Right atrium auricular region (tissue), 2 donors: ENCODE measurements at places on chromosomes 5 and 9. TPM values are rescaled to one million over a fixed set of nuclear protein-coding genes. Genes with fewer than 3 reads are reported as not detected.

- no peak for DNase-seq
Measured at GRCh38 chr9:4591123-4591500, 71.0 kb upstream of the PLPP6 start.

GRCh38 chr5:176568657-176569056, 19.5 kb downstream of the CDHR2 start:
- no peak for DNase-seq

DNA sequence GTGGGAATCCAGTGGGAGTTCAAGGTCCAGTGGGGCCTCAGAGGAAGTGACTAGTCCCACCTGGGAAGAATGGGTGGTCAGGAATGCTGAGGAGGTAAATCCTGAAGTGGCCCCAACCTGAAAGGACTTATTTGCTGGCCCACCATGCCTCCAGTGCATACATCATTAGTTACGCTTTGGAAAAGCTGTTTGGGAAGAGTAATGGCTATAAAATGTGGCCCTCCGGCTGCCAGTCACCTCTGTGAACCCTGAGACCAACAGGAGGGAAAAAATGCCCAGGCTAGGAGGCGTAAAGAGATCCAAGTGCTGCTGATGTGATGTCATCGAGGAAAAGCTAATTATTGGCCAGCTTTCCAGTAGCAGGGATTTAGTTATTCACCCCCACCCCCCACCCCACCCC, 2.7 kb upstream of the SLC26A2 start:
- no peak for DNase-seq

DNA sequence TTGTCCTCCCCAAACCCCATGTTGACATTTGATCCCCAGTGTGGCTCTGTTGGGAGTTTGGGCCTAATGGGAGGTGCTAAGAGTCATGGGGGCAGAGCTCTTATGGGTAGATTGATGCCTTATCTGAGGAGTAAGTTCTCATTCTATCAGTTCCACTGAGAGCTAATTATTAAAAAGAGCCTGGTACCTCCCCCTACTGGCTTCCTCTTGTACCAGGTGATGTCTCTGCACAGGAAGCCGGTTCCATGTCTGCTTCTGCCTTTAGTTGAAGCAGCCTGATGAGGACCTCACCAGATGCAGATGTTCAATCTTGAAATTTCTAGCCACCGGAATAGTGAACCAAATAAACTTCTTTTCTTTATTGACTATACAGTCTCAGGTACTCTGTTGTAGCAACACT, 10.8 kb downstream of the GABRB2 start:
- no peak for DNase-seq

DNA sequence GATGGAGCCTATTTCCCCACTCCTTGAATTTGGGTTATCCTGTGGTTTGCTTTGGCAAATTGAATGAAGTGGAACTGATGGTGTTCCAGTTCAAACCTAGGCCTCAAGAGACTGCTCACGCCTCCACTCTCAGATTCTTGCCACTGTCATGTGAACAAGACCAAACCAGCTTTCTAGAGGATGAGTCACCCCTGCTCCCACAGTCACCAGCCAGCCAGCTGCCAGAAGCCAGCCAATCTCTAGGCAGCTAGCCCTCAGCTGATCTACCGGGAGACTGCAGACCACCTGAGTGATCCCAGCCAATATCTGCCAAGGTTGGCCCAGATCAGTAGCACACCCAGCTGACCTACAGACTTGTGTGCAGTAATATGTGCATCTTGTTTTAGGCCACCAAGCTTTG, 300.6 kb downstream of the TMEM38B start:
- DNase-seq: no peak

- DNase-seq: no peak
Measured at GRCh38 chr9:100066539-100066938, 32.3 kb downstream of the ERP44 start.

DNA sequence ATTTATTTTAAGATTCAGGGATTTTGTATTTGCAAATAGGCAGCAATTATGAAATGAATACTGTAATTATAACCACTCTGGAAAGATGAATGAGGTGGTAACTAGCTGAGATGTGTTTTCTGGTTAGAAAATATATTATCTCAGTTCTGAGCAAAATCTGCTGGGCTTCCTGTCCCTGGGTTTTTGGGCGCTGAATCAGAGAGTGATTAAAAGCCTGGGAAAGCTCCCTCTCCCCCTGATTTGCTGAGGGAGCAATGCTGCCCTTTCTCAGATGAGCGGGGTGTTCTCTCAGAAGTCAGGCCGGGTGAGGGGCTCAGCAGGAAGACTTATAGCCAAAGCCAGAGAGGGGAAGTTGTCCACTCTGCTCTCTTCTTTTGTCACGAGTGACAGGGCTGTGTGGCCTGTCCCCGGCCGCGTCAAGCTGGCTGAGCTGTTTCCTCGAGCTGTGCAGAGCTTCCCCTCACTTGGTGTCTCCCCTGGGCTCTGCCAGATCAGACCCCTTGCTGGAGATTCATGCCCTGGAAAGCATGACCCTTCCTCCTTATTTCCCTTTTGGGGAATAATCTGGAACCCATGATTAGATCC, 39.8 kb upstream of the PITX1 start:
- DNase-seq: no peak

DNA sequence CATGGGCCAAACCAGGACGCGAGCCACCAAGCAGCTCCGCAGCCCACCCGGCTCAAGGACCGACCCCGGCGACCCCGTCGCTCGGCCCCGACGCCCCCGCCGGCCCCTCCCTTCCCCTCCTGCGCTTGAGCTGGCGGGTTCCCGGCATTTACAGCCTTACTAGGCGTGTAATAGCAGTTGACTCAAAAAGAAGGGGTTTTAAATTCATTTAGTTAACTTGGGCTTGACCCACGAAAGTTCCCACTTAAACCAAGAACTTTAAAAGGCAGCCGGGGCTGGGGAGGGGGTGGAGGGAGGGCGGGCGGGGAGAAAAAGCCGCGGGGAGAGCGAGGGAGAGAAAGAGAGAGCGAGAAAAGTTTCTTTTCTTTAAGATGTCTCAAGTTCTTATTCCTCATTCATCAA, 636 bp downstream of the PRDM12 start:
- no peak for DNase-seq

DNA sequence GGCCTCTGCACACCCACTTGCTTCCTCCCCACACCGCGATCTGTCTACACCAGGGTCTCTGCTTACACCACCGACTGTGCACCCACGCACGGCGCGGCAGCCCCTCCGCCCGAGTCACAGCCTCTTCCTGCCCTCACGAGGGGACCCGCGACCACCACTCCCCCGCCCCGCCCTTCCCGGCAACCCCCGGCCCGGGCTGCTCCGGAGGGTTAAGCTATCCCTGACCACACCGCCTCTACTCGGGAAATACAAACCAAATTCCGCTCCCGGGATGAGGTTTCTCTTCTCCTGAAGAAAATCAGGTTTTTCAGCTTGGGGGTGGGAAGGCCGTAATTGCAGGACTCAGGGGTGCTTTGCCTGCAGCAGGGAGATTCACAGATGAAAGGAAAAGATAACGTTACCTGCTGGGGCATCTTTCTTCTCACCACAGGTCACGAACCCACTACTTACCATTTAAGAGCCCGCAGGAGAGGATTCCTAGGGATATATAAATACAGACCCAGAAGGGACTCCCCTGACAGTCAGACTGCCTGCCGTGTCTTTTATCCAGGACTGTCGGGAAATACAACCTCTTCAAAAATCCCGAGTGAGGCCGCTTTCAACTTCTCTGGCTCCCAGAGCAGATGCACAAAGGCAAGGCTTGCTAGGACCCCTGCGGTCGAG, 63.5 kb downstream of the ROR2 start:
- no peak for DNase-seq

GRCh38 chr5:78953092-78953800, 31.9 kb downstream of the ARSB start:
- DNase-seq: no peak

- no peak for DNase-seq
Measured at GRCh38 chr5:154729613-154730012, 25.6 kb upstream of the LARP1 start.

- DNase-seq: no peak
Measured at GRCh38 chr5:175805256-175806011, 65.9 kb upstream of the CPLX2 start.

DNA sequence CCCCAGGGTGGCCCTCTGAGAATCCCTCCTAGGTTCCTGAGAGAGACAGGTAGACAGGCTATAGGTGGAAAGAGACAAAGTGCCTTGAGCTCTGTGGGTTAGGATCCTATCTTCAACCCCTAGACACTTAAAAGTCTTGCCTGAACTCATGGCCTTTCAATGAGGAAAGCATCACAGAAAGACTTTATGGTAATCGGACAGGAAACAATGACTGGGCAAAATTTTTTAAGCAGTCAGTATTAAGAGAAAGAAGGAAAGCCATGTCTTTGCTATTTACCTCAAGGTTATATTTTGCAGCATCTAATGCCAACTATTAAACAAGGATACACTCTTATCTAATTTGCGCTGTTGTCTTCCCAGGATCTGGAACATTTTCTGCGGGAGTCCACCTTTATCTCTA, 93.2 kb downstream of the PCSK1 start:
- DNase-seq: no peak

DNA sequence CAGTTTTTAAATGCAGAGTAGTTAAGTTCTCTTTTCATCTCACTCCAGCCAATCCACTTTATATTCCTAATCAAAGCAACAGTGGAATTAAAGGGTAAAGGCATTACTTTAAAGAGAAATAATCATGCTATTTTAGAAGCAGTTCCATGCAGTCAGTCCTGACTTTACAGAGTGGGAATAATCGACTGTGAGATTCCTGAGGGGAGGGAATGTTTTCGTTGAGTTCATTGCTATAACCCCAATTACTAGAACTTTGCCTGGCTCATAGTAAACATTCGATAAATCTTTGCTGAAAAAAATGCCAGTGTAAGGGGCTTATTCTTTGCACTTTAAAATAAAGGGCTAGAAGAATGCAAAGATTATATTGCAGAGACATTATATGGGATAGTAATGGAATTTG, 127.2 kb upstream of the ASTN2 start:
- no peak for DNase-seq

- no peak for DNase-seq
Measured at GRCh38 chr5:121701731-121702130, 150.0 kb upstream of the FTMT start.

DNA sequence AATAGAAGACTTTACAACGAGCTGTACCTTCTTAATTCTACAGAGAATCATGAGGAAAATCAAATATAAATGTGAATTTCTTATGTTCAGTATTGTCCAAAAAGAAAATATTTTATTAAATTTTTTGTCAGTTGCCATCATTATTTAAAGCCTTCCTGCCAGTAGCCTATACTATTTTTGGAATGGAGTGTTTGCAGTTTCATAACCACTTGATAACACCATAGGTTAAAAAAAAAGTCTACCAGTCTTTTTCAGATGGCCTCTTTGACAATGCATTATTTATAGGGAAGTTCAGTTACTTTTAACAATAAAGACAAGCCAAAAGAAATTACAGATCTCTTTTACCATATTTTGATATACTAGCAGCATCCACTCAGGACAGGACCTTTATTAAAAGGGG, 80.3 kb upstream of the CCDC152 start:
- DNase-seq: no peak

The FAM78A gene
- 55.3 TPM for total RNA-seq

The NR2F1 gene
- total RNA-seq: 37.6 TPM

The CDH12 gene
- total RNA-seq: not detected

The CNTNAP3 gene
- 6.1 TPM for total RNA-seq

The AGXT2 gene
- total RNA-seq: not detected

The PALM2AKAP2 gene
- total RNA-seq: 61.1 TPM

The MEF2C gene
- 57.5 TPM for total RNA-seq
